Ascending aorta (tissue), 2 donors: ENCODE measurements at places on chromosomes 12 and 14. TPM values are rescaled to one million over a fixed set of nuclear protein-coding genes. Genes with fewer than 3 reads are reported as not detected.

- no peak for DNase-seq
These were observed 53.1 kb downstream of the TSPAN9 start for GRCh38 chr12:3130057-3130830.

DNA sequence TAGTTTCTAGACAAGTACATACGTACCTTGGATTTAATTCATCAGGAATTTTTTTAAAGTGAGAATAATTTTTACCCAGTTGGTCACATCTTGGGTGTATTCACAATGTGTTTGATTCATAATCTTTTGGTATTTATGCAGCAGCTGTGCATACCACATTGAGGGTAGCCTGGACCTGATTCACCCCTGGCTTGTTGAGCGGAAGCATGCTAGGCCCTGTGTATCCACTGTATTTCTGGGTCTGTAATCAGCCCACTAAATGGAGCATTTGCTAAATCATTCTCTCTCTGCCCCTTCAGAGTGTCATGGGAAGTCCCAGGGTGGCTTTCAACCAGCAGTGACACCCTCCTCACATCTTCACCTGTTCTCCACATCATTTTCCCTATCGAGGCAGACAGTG is 203.8 kb upstream of the RGS6 start:
- DNase-seq: no peak

- DNase-seq: no peak
These were observed 89.3 kb upstream of the SLC38A4 start for GRCh38 chr12:46915082-46915481.

GRCh38 chr14:100192250-100192671 is 32.8 kb upstream of the DEGS2 start:
- DNase-seq: peak; percentile 65

DNA sequence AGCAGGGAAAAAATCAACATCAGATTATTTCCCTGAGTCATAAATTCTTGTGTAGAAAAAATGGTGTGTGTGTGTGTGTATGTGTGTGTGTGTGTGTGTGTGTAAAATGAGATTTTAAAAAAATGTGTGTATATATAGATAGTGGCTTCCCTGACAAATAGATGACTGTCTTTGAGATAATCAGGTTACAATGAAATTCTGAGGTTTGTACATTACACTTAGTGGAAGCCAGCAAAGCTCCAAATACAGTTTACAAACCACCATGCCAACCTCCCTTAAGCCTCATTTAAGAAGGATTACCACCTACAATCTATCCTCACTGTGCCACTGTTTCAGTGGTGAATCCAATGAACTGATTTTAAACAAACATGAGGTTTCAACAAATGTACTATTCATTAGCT is 93.8 kb downstream of the MED13L start:
- DNase-seq: no peak

- no peak for DNase-seq
These were observed 23.1 kb downstream of the ATP2A2 start for GRCh38 chr12:110304061-110304551.

DNA sequence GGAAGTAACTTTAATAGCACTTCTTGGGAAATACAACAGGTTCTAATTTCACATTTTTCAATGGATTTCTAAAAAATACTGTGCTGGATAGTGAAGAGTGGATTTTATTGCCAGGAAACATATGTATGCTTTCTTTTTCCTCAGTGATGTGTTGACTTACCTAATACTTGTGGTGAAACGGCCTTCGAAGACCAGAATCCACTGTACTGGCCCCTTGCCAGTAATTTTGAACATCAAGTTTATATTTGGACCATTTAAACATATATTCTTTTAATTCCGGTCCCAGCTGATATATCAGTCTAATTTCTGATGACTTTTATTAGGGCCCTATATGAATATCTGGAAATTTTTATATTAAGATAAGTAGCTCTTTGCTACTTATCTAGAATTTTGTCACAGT is 1.8 kb downstream of the MSRB3 start:
- DNase-seq: no peak

DNA sequence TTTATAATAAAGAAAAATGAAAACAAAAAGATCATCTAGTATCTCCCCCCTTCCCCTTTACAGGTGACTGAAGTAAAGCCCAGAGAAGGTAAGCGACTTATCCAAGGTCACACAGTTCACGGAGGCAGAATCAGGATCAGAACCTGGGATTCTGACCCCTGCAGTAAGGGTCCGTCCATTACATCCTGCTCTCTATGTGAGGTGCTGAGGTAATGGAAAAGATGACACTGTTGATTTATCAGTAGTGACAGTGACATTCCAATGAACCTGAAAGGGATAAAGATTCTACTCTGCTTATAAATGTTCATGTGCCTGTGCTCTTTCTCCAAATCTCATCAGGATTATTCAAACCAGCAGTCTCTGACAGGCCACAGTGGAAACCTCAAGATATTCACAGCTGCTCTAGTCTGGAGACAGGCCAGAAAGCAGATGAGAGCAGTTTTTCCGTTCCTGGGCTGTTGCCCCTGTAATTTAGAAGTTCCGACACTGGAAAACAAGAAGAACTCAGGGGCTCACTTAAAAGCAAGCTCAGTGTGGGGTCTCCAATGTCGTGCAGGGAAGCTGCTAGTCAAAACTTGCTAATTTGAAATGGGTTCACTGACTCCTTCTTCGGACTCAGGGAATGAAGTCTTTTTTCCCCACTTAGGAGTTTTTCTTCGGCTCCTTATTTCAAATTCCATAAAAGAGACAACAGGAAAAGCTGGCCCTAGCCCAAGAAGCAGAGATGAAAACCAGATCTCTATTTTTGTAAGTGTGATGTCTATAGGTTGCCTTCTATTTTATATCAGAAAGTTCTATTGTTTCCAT is 131.8 kb upstream of the EEA1 start:
- DNase-seq: no peak

GRCh38 chr12:88855301-88855700 is 275.0 kb upstream of the KITLG start:
- DNase-seq: no peak

- no peak for DNase-seq
These were observed 71.6 kb downstream of the NT5DC3 start for GRCh38 chr12:103769240-103769945.

- DNase-seq: no peak
These were observed 44.0 kb downstream of the KICS2 start for GRCh38 chr12:64178122-64178521.

DNA sequence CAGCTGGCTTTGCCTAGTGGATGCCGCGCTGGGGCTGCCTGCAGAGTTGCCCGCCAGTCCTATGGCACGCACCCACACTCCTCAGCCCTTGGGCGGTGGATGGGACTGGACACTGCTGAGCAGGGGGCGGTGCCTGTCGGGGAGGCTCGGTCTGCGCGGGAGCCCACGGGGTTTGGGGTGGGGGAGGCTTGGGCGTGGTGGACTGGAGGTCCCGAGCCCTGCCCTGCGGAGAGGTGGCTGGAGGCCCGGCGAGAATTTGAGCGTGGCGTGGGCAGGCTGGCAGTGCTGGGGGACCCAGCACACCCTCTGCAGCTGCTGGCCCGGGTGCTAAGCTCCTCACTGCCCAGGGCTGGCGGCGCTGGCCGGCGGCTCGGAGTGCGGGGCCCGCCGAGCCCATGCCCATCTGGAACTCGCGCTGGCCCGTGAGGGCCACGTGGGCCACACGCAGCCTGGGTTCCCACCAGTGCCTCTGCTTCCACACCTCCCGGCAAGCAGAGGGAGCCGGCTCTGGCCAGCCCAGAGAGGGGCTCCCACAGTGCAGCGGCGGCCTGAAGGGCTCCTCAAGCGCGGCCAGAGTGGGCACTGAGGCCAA is 68.1 kb downstream of the ETNK1 start:
- no peak for DNase-seq

DNA sequence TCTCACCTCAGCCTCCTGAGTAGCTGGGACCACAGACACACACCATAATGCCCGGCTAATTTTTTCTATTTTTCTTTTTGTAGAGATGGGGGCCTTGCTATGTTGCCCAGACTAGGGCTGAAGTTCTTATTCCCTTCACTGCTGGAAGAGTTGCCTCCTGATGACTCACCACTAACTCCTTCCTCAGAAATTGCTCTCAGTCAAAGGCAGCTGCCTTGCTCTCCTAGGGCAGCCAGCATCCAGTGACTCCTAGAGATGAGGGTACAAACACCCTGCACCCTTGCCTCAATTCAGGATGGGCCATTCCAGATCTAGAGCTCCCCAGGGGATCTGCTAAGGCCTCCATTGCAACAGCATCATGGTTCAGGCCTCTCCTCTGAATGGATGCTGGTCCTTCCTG is 54.0 kb upstream of the RASSF8 start:
- no peak for DNase-seq

- DNase-seq: peak; percentile 50
These were observed 218.6 kb downstream of the KIF26A start for GRCh38 chr14:104356738-104357688.

- DNase-seq: no peak
These were observed 25.1 kb downstream of the PRKAB1 start for GRCh38 chr12:119692997-119693396.

- DNase-seq: peak; percentile 69
These were observed 19.3 kb downstream of the ZC2HC1C start for GRCh38 chr14:75088566-75089373.

GRCh38 chr12:6903722-6904121 is 900 bp upstream of the LRRC23 start:
- DNase-seq: no peak

DNA sequence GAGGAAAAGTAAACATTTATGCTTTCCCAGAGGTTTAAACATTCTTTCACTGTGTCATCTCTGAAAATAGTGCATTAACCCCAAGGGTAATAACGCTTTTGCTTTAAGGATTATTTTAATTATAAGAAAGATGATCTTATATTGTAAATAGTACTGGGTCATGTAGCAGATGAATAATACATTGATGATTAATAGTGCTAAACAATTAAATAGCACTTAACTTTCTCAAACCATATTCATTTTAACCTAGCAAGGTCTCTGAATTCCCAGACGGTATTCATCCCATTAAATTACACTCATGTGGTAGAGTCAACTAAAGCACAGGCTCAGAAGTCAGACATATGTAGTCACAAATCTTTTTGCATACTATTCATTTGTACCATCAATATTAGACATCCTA is 115.6 kb upstream of the FAR2 start:
- DNase-seq: no peak

DNA sequence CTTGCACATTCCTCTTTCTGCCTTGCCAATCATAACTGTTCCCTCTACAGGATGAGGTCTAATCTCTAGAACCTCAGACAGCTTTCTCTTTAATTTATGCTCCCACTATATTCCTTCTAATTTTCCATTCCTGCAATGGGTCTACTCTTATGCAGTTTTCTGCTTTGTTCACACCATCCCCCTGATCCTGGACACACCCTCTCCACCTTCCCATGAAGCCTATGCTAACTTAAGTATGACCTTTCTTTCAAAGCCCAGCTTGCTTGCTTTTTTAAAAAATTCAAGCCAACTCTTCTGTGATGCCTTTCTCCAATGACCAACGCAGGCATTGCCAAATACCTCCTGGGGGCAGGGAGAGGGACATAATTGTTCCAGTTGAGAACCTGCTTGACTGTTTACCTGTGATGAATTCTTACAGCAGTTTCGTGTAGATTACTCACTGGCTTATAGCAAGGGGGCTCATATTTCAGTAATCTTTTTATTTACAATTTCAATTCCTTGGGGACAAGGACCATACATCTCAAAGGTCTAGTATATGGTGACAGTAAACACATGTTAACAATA is 7.8 kb downstream of the SLC38A1 start:
- DNase-seq: no peak

- DNase-seq: no peak
These were observed 265.0 kb downstream of the SSPN start for GRCh38 chr12:26460361-26460760.

- DNase-seq: no peak
These were observed 194.4 kb downstream of the EMP1 start for GRCh38 chr12:13390918-13391317.

DNA sequence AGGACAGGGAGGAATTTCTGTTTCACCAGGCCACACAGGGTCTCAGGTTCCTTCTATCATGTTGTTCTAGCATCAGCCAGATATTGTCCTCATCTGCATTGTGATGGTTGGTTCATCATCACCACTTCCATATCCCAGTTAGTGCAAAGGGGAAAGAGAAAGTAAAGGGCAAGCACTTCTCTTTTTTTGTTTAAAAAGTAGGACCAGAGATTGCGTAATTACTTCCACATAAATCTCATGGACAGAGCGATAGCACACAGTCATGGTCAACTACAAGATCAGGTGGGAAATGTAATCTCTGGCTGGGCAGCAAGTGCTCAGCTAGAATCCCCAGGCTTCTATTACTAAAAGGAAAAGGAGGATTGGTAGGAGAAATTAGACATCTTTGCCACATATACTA is 155.1 kb downstream of the KIF21A start:
- no peak for DNase-seq

GRCh38 chr12:131901431-131902331 is 7.3 kb downstream of the ULK1 start:
- no peak for DNase-seq

DNA sequence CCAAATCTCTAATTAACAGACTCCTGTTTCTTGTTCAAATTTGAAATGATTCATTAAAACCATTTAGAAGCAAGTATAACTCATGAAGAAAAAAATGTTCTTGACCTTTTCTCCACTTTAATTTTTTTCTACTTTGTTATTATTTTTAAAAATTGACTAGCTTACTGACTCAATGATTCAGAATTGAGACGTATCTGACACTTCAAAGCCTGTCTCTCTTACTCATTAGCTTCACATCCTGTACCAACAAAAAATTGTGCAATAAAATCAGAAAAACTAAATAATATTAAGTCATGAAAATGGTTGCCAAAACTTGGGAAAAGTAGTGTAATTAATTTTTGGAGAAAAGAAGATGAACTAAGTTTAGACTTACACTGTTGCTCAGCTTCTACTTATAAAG is 331.2 kb downstream of the SLC16A7 start:
- DNase-seq: no peak

- DNase-seq: no peak
These were observed 313.3 kb upstream of the SFSWAP start for GRCh38 chr12:131397493-131398181.

Gene AREL1
- 17.9 TPM for total RNA-seq

Gene TMEM179
- not detected for total RNA-seq

Gene SMCO3
- 2.1 TPM for total RNA-seq

Gene SCNN1A
- total RNA-seq: 14.3 TPM

Gene RPS6KA5
- 0.21 TPM for total RNA-seq

Gene PPP1R36
- not detected for total RNA-seq

Gene SUSD6
- total RNA-seq: 23.3 TPM

Gene SLIRP
- total RNA-seq: 3.1 TPM

Gene FAM181A
- not detected for total RNA-seq

Gene EFS
- total RNA-seq: 38.1 TPM

Gene SIX1
- total RNA-seq: 1.1 TPM

Gene GLT8D2
- total RNA-seq: 72.3 TPM

Gene SLCO1B1
- not detected for total RNA-seq

Gene P2RX2
- total RNA-seq: not detected
